ENCODE measurements at places on chromosomes 1 and 21. TPM values are rescaled to one million over a fixed set of nuclear protein-coding genes. Genes with fewer than 3 reads are reported as not detected.

CATSPER4 gene
- total RNA-seq: not detected

- H3K27ac ChIP-seq: no peak overlapping the region
- no peak overlapping the region for H3K4me3 ChIP-seq
- H3K4me1 ChIP-seq: no peaks in the 10 kb centered on the region
- no peaks in the 10 kb centered on the region for H3K36me3 ChIP-seq
Observed at GRCh38 chr21:44548922-44549321, 2.4 kb downstream of the KRTAP10-2 start.

GRCh38 chr1:18540136-18540765 lies 59.5 kb downstream of the KLHDC7A start:
- no peaks in the 10 kb centered on the region for H3K36me3 ChIP-seq
- no peak for DNase-seq
- no peak overlapping the region for H3K27ac ChIP-seq
- H3K27me3 ChIP-seq: no peaks in the 10 kb centered on the region

- H3K4me3 ChIP-seq: no peak overlapping the region
- no peaks in the 10 kb centered on the region for H3K4me1 ChIP-seq
- H3K27ac ChIP-seq: no peak overlapping the region
- H3K36me3 ChIP-seq: no peaks in the 10 kb centered on the region
Observed at GRCh38 chr1:235588156-235588555, 61.4 kb downstream of the GNG4 start.

GRCh38 chr1:156420205-156421061 lies 51.4 kb downstream of the RHBG start:
- no peaks in the 10 kb centered on the region for H3K36me3 ChIP-seq

DNA sequence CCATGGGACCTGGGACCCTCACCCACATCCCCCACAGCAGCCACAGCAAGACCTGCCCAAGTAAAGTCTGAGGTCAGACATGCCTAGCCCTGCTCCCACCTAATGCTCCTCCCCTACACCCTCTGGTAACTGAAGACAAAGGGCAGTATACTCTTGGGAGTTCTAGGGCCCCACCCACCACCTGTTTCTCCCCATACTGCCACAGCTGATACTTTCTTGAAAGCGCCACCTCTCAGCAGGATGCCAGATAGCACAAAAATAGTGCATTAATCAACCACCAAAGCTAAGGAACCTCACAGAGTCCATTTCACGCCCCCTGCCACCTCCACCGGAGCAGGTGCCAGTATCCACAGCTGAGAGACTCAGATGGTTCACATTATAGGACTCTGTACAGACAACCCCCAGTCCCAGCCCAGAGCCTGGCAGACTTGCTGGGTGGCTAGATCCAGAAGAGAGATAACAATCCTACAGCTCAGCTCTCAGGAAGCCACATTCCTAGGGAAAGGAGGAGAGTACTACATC lies 238.1 kb downstream of the LRRC40 start:
- H3K4me1 ChIP-seq: no peaks in the 10 kb centered on the region
- H3K36me3 ChIP-seq: no peaks in the 10 kb centered on the region
- no peak overlapping the region for H3K27ac ChIP-seq

DNA sequence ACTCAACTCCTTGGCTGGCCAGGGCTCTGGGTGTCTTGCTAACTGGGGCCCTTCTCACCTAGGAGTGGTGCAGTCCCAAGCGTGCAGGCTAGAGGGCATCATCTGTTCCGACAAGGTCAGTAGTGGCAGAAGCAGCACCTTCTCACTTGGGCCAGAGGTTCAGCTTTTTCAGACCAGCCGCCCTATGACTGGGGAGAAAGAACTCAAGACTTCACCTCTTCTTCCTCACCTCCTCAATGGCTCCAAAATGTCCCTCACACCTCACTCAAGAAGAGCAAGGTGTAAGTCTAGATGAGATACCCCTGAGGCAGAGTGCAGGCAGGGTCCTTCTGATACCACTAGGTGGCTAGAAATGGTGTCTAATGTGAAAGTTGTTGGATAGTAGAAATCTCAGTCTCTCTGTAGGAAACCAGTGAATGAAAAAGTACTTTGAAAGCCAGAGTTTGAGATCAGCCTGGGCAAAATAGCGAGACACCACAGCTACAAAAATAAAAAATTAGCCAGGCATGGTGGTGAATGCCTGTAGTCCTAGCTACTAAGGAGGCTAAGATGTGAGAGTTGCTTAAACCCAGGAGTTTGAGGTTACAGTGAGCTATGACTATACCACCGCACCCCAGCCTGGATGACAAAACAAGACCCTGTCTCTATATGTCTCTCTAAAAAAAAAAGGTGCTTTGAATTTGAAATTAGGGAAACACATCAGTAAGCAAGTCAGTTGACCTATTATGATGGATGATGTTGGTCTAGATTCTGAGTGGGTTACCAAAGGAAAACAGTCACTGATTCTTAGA lies 8.6 kb upstream of the IL20 start:
- H3K4me1 ChIP-seq: no peaks in the 10 kb centered on the region
- no peaks in the 10 kb centered on the region for H3K36me3 ChIP-seq
- no peak overlapping the region for H3K27ac ChIP-seq

DNA sequence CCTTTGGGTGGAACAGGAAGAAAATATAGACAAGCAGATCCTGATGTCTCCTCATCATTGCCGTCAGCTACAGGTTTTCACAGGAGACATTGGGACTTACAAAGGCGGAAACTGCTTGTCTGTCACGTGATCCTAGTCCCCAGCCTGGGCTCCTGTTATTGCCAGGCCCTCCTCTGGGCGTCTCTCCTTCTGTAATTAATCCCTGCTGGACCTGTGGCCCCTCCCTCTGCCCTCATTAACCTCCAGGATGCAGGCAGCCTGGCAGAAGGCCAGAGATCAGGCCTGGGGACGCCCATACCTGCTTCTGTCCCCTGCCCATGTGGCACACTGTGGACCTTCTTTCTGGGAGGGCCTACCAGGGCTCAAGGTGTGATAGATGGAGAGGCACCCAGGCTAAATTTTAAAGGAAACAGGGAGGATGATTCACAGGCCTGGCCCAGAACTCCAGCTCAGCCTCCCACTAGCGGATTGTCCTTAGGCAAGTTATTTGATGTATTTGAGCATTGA lies 2.4 kb downstream of the S100A5 start:
- no peaks in the 10 kb centered on the region for H3K36me3 ChIP-seq
- no peaks in the 10 kb centered on the region for H3K27me3 ChIP-seq
- no peak overlapping the region for H3K4me3 ChIP-seq
- no peak overlapping the region for H3K27ac ChIP-seq
- peaks cover 39% of the 10 kb centered on the region for H3K4me1 ChIP-seq

- H3K4me1 ChIP-seq: no peaks in the 10 kb centered on the region
- H3K27ac ChIP-seq: no peak overlapping the region
- H3K36me3 ChIP-seq: no peaks in the 10 kb centered on the region
- no peak overlapping the region for H3K4me3 ChIP-seq
- DNase-seq: no peak
- H3K27me3 ChIP-seq: no peaks in the 10 kb centered on the region
Observed at GRCh38 chr1:93239863-93240262, 59.3 kb downstream of the CCDC18 start.

Data from sigmoid colon (tissue), 7 donors.